ENCODE measurements at places on chromosomes 1 and 21.

DNA sequence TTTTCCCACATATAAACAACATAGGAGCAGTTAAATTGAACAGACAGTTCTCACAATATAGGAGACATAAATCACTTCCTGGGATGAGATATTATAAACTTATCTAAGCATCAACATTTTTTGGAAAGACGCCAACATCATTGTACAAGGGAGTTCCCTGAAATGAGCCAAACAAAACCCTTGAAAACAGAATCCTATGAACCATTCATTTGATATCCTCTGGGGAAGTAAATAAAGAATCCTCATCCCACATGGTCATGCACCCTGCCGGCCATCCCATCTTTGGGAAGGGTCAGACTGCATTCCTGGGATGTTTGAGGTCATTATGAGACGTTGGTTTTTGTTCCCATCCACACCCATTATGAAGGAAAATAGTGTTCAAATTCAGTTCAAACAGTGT is 111.8 kb upstream of the USP25 start:
- peak; percentile 20 for DNase-seq

DNA sequence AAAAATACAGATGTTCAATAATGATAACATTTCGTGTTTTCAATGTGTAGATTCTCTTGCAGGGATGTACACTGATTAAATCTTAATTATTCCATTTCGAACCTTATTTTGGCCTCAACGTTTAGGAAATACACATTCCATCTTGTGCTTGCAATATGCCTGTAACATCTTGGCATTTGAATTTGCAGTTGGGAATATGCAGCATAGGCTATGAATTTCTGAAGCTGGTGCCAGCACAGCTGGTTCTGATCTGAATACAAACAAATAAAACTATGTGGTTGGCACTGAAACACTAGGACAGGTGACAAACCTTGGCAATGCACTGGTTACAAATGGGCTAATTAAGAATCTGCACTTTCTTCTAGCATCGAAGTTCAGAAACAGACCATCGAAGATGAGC is 108.4 kb downstream of the ERG start:
- no peak for DNase-seq

DNA sequence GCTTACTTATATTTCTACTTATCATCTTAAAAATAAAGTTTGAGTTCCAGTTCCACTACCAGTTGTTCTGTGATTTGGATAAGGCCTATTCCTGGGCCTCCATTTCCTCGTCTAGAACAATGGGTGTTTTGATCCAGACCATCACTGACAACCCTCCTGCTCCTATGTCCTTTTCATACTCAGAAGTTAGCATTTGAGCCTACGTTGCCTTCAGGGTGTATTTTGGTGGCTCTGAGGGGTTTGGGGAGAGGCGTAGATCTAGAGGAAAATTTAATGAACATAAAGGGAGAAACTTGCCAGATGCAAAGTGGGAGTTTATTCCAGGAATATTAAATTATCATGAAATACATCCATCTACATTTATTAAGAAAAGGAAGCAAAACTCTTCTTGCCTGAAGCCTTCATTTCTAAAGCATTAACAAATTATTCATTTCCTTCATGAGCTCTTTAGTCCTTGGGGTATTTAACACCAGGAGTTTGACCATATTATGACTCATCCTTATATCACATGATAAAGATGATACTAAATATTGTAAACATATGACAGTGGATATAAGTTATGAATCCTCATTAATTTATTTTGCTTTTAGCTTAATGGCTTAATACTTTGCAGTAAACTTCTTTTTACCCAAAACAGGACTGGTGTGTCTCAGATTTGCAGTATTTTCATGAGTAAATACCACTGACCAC is 47.2 kb upstream of the SYT14 start:
- no peak for DNase-seq

- no peak for DNase-seq
These were observed 24.0 kb upstream of the PADI6 start for GRCh38 chr1:17347769-17348592.

- no peak for DNase-seq
These were observed 274.4 kb downstream of the BRINP2 start for GRCh38 chr1:177444997-177445746.
